Ascending aorta (tissue), 2 donors: ENCODE measurements at places on chromosomes 16 and 17. TPM values are rescaled to one million over a fixed set of nuclear protein-coding genes. Genes with fewer than 3 reads are reported as not detected.

C16orf46 gene
- not detected for total RNA-seq

ACACA gene
- total RNA-seq = 69.0 TPM

HOXB7 gene
- total RNA-seq = 15.0 TPM

CFAP97D1 gene
- not detected for total RNA-seq

KRTAP16-1 gene
- total RNA-seq = not detected

DNA sequence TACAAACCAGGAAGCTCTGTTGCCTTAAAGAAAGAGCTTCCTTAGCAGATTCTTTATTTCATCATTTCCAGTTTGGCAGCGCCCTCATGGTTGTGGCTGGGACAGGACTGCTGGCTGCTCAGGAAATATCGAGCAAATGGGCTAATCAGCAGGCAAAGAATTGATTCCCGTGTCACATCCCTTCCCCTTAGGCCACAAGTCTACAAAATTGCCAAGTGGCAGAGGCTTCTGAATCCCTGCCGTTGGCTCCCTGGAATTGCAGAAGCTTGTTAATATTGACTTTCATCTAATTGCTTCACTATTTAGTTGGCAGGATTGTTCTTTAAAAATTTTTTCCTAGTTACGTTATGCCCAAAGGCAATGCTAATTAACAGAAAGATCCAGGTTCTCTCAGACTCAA, 456.3 kb upstream of the ERCC4 start:
- DNase-seq = no peak

DNA sequence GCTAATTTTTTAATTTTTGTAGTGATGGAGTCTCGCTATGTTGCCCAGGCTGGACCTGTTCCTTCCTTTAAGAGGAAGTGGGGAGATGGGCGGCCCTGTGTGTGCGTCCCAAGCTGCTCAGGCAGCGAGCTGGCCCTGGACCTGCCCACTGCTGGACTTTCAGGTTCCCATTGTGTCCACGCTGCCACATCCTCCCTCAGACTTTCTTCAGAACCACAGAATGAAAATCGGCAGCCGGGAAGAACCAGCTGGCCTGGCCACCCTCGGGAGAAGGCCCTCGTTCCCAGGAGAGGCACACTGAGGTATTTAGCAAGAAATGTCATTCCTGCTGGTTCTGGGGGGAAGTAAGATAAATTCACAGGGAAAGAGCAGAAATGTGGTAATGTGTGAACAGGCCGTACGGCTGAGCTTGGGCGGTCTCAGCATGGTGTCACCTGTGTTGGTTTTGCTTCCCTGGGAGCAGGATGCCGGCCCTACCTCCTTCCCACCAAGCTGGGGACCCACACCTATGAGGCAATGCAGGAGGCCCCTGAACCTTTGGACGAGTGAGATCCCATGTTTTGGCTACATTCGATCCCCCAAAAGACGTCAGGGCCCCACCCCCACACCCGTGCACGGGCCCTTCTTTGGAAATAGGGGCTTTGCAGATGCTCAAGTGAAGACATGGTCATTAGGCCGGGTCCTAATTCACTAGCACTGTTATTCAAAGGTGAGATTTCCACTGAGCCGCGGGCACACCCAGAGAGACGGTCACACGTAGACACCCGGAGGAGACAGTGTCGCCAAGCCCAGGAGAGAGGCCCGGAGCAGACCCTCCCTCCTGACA, 35.9 kb upstream of the ZNF469 start:
- DNase-seq = no peak

DNA sequence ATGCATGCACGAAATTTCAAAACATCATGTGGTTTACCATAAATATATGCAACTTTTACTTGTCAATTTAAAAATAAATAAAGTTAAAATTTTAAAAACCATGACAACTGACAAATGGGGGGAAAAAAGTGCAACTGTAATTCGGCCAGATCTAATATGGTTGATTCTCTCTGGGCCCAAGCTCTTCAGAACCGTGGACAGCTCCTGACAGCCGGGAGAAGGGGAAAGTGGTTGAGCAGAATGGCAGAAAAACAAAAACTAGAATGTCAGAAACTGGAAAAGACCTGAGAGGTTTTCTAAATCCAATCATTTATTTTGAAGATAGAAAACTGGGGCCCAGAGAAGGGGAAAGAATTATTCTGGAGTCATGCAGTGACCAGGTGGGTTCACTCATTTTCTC, 126.6 kb downstream of the TMEM132E start:
- DNase-seq = no peak

DNA sequence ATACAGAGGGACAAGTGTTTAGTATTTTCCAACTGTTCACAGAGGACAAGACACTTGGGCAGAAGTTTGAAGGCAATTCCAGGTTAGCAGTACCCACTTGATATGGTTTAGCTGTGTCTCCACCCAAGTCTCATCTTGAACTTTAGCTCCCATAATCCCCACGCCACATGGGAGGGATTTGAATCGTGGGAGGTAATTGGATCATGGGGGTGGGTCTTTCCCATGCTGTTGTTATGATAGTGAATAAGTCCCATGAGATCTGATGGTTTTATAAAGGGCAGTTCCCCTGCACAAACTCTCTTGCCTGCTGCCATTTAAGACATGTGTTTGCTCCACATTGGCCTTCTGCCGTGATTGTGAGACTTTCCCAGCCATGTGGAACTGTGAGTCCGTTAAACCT, 668.9 kb downstream of the MAF start:
- DNase-seq = no peak

GRCh38 chr17:32916134-32916533, 11.8 kb upstream of the TMEM98 start:
- DNase-seq = no peak
